ENCODE measurements at places on chromosomes 7 and 10.

GRCh38 chr10:74153123-74153522 lies 2.1 kb downstream of the ADK start:
- DNase-seq, result no peak

DNA sequence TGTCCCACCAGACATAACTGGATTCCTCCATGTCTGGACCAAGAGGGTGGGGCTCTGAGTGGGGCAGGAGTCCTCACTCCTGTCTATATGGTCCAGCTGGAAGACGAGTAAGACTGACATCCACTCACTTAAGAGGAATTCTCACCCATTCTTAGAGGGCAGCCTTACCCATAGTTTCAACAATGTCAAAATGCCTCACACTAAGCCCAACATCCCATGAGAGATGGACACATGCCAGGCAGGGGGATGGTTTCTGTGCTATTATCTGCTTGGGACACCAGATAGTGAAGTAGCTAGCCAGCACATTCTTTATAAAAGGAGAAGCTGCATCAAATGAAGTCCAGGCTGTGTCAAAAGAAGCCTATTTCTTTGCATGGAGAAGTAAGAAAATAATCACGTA lies 4.7 kb upstream of the LANCL2 start:
- DNase-seq, result no peak

GRCh38 chr10:94358480-94358879 lies 4.3 kb downstream of the NOC3L start:
- DNase-seq, result peak; percentile 51

- no peak for DNase-seq
These were observed 89.6 kb upstream of the C7orf33 start for GRCh38 chr7:148500978-148501377.

DNA sequence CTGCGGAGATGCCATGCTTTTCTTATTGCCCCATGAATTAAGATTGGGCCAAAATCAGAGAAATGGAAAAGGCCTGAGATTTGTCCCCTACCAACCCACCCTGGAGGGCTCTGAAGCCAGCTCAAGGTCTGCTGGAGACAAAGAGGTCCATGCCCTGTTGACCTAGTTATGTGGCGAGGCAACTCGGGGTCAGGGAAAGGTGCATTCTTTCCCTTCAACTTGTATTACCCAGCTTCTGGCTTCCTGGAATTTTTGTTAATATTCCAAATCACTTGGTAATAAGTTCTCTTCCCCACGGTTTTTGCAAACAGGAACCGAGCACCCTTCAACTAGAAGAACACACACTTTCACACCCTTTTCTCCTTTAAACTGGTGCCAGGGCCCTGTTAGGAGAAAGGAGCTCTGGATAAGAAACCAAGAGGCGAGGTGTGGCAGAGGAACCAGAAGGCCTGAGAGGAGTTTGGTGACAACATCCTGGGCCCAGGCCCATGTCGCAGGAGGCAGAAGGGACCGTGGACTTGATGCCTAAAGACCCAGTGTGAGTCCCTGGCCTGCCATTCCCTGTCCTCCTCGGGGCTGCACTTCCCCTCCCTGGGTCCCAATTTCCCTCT lies 12.5 kb upstream of the SFRP5 start:
- DNase-seq, result no peak

- DNase-seq, result no peak
These were observed 229.7 kb upstream of the ETV1 start for GRCh38 chr7:14219125-14219524.

DNA sequence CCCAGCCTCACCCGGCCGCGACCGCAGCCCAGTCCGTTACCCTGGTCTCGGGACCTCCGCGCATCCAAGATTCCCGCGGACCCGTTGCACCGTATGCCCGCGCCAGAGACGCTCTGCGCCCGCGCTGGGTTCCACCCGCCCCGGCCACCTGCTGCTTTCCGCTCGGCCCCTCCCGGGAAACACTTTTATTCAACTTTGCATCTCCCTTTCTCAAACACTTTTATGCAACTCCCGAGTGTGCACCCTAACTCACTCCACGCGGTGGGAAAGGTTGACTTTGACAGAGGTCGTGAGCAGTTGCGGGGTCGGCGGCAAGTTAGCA lies at the start of gene ODAD2:
TSS of gene ODAD2 (minus strand) at position 126 of the 322 bp plus-strand sequence. CDS start 3,937 bp downstream, outside the sequence.
- no peak for DNase-seq

DNA sequence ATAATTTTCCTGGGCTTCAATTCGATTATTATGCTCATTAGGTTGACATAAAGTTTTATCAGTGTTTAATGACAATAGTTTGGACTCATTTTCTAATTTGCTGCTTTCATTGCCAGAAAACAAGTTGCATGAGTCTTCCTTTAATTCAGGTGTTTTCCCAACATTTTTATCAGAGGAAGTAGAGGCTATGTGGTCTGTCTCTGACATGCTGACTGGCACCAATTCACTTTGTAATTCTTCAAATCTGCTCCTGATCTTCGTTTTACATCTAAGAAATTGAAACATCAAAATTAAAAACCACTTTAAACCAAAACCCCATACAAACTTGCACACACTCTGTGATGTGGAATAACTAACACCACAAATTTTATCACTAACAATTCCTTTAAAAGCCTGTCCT lies 10.9 kb downstream of the CCDC186 start:
- no peak for DNase-seq

DNA sequence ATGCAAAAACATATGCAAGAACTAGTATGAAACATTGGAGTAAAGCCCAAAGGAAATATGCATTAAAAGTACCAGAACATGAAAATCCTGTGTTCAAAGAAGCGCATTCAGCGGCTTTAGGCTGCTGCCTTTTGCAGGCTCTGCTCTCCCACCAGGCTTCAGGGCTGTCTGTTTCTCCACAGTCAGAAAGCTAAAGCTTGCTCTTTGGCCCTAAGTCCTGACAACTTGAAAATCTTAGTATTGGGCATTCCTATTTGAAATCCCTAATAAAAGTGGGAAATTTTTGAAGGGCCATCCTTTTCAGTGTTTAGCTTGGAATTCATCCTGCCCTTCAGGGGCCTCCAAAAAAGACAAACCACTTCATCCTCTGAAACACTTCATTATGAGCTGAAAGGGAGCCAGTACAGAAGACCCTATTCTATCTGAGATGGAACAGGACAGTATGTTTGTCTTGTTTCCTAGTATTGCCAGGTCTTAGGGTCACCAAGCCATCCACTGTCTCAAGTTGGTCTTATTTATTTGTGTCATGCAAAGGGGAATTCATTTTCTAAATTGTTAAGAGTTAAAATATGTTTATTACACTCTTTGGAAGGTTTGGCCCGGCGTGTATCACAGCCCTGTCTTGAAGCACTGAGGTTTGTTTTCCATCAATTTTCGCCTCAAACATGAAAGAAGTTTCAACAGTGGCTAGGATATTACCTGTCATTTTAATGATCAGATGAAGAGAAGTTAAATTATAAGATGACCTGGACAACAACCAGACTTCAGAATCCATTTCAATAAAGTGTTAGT lies 326.3 kb upstream of the BMPER start:
- DNase-seq, result no peak

- DNase-seq, result no peak
These were observed 289.8 kb downstream of the GLRX3 start for GRCh38 chr10:130425881-130426435.

- DNase-seq, result no peak
These were observed 236.6 kb upstream of the TCF7L2 start for GRCh38 chr10:112713411-112713810.

DNA sequence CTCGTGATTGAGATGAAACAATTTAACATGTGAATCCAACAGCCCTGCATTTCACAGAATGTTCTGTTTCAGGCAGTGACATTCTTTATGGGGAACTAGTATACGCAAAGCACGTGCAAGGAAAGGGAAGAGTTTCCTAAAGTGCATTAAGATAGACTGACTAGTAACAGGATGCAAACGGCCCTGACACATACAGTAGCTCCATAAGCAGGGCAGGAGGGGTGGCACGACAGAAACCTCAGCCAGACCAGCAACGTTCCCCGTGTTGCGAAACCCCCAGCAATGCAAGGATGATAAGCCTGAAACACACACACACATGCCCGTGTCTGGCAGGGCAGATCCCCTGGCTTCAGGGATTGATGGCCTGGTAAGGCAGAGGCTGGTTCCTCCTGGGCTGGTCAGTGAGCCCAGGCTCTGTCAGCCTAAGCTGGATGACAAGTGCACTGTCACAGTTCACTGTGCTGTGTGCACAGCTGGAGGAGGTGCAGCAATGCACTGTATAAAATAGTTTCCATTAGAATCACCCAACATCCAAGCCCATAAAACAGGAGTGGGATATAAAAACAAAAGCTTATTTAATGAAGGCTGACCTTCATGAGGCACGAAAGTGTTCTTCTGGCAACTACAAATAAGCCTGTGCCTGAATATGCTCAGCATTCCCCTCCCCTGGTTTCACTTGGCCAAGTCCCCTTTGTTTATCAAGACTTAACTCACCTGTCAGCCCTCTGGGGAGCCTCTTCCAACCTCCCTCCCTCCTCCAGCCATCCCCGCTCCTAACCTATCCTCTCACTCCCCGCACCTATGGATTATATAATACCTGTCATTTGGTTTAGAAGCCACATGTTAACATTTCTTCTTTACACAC lies 88.8 kb downstream of the GSAP start:
- DNase-seq, result peak; percentile 13

DNA sequence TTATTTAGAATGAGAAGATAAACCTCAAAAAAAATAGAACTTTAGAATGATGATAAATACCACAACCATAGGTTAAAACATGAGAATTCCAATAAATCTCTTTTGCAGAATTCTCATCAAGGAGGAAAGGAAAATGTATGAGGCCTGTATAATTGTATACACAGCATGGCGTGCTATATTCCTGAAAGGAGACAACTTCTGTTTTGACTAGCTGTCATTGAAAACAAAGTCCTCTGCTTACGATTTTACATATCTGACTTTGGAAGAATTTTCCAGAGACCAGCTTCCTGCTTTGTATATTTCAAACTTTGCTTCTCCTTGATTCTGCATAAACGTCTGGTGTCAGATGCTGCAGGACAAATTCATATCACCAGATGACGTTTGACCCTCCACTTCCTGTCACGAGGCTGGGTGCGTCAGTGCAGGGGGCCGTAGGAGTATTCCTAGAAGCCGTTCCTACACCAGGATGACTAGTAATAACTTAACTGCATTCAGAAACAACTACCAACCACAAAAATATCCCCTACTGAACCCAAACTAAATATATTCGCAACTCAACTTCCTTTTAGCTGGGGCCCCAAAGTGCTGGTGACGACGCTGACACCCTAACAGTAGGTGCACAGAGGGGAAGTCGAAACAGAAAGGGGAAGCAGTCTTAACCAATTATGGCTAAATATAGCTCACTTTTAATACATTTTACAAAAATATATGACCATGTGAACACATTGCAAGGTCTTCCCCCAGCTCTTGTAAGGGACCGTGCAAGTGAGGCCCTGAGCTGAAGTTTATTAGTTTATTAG lies 178.6 kb upstream of the INHBA start:
- DNase-seq, result no peak

DNA sequence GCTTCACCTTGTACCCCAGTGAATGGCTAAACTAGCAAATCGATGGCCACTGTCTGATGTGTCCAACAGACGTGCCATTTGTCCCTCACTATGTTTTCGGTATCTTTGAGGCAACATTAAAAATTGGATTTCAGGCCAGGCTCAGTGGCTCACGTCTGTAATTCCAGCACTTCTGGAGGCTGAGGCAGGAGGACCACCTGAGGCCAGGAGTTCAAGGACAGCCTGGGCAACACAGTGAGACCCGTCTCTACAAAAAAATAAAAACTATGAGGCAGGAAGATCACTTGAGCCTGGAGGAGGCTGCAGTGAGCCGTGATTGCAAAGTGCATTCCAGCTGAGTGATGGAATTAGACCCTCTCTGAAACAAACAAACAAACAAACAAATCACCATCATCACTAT lies 8.0 kb downstream of the FAM200A start:
- no peak for DNase-seq

DNA sequence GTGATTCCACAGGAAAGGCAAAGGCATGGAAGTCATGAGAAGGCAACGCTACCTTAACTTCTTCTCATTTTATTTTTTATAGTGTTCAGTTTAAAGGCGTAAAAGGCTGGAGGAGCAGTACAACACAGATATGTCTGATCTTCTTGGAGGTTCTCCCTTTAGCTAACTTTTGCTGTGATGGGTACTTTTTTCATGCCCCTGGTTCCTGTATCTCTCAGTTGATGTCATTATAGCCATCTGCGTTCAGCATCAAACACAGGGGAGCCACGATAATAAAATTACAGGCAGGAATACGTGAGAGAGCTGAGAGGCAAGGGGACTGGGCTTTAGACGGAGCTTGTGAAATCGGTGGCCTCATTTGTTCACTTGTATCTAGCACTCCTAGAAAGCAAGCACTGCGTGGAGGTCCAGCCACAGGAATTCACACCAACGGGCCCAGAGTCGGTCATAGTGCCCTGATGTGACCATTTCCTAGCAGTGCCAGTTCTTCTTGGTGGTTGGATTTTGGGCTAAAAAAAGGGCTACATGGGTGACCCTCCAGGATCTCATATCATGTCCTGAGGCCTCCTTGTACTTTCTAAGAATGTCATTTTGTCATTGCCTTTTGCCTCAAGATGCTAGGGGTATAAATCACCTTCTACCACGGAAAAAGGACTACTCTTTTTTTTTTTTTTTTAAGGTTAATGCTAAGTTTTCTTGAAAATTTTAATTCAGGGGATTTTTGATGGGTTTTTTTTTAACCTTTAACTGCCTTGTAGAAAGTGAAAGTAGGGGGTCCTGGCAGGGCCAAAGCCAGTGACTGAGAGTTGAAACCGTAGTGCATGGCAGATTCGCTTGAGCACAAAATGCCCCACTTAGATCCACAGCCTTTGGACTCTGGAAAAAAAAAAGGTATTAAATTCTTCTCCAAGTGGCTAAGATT lies 191.5 kb downstream of the CELF2 start:
- DNase-seq, result no peak

- no peak for DNase-seq
These were observed 9.4 kb downstream of the CNNM2 start for GRCh38 chr10:102927311-102928010.

GRCh38 chr7:108451296-108451848 lies 4.9 kb downstream of the NRCAM start:
- no peak for DNase-seq

DNA sequence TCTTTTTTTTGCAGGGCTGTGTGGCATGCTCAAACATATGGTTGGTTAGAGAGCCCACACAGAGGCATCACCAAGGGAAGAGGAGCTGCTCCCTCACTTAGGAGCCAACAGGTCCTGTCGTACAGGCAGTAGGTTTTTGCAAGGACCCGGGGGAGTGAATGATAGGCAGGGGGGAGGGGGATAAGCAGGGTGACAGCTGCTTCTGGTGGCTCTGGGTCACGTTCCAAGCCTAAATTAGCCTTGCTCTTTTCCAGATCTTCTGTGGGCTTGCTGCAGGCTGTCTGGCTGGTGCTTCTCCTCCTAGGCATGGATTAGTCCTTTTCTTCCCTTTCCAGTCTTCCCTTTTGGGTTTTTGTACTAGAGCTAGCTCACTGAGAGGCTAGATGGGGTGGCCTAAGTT lies 117.7 kb upstream of the PODXL start:
- DNase-seq, result no peak

DNA sequence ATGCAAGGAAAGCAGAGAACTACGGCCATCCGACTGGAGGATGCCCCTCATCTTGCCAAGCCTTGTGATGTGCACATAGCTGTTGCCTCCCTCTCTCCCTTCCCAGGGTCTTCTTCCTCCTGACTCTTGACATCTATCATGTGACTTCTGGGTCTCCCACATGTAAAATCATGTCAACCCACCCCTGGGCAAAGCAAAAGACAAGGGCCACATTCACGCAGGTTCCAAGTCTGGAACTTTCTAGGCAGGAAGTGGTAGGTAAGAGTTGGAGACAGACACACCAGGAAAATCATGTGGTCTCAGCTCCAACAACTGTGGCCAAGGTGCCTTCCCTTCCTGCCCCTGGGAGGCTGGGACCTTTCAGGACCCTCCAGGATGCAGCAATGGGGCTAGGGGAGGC lies 187.3 kb downstream of the CXCL12 start:
- no peak for DNase-seq

GRCh38 chr7:36115448-36116321 lies 37.4 kb upstream of the EEPD1 start:
- peak; percentile 84 for DNase-seq
